Esophagus squamous epithelium (tissue), 5 donors: ENCODE measurements at places on chromosomes 16 and 17.

- no peaks in the 10 kb centered on the region for H3K27me3 ChIP-seq
- H3K4me1 ChIP-seq: peaks cover 14% of the 10 kb centered on the region
- no peaks in the 10 kb centered on the region for H3K36me3 ChIP-seq
- no peak overlapping the region for H3K27ac ChIP-seq
- H3K4me3 ChIP-seq: no peak overlapping the region
- DNase-seq: no peak
Observed at GRCh38 chr16:27561216-27561615, 11.3 kb downstream of the KATNIP start.

GRCh38 chr17:55570391-55570790 is 59.1 kb upstream of the SMIM36 start:
- no peaks in the 10 kb centered on the region for H3K36me3 ChIP-seq
- no peak for DNase-seq
- no peaks in the 10 kb centered on the region for H3K4me1 ChIP-seq
- no peaks in the 10 kb centered on the region for H3K27me3 ChIP-seq
- H3K4me3 ChIP-seq: no peak overlapping the region

GRCh38 chr17:55717898-55718735 is 4.5 kb downstream of the TMEM100 start:
- no peaks in the 10 kb centered on the region for H3K27me3 ChIP-seq
- no peak for DNase-seq
- no peaks in the 10 kb centered on the region for H3K36me3 ChIP-seq
- H3K4me3 ChIP-seq: no peak overlapping the region
- H3K4me1 ChIP-seq: peaks cover 18% of the 10 kb centered on the region

GRCh38 chr16:17773698-17774101 is 302.9 kb upstream of the XYLT1 start:
- no peak for DNase-seq
- H3K4me1 ChIP-seq: no peaks in the 10 kb centered on the region
- H3K27me3 ChIP-seq: no peaks in the 10 kb centered on the region

DNA sequence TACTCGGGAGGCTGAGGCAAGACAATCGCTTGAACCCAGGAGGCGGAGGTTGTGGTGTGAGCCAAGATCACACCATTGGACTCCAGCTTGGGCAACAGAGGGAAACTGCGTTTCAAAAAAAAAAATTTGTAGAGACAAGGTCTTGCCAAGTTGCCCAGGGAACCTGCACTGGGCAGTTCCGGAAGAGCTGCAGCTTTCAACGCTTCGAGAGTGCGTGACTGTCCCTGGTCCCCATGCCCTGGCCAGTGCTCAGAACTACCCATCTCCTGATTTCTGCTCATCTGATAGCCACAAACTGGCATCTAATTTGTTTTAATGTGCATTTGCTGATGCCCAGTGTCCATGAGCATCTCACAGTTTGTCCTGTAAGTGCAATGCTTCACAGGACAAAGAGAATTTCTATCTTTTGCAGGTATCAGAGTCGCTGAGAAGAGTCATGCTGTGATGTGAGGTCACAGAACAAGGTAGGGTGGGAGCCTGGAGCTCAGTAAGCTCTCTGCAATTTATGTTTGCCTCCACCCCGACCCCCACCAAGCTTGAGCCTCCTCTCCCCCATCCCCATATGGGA is 3.9 kb downstream of the ACTG1 start:
- H3K4me3 ChIP-seq: peak overlapping the region; percentile 96
- H3K36me3 ChIP-seq: peaks cover 41% of the 10 kb centered on the region
- peaks cover 43% of the 10 kb centered on the region for H3K4me1 ChIP-seq
- peak overlapping the region; percentile 99 for H3K27ac ChIP-seq
- DNase-seq: no peak

DNA sequence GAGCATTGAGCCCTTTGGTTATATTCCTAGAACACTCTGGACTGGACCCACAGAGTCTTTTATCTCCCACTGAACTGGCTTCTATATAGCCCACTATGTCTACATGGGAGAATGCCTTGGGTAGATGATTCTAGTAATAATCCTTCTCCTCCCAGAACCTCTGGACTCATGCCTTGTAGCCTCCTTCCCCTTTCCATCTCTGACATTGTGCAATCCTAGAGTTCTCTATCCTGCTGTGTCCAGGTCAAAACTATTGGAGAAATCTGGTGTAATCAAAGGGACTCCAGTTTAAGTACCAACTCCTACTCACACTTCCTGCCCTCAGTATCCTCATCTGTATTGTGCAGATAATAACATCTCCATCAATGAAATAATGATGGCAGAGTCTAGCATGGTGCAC is 9.1 kb downstream of the RCVRN start:
- no peaks in the 10 kb centered on the region for H3K4me1 ChIP-seq
- H3K27me3 ChIP-seq: no peaks in the 10 kb centered on the region
- DNase-seq: no peak
- no peak overlapping the region for H3K27ac ChIP-seq
- no peak overlapping the region for H3K4me3 ChIP-seq

- DNase-seq: no peak
- H3K27ac ChIP-seq: no peak overlapping the region
- H3K4me1 ChIP-seq: no peaks in the 10 kb centered on the region
- no peak overlapping the region for H3K4me3 ChIP-seq
Observed at GRCh38 chr17:76440751-76441362, 12.1 kb downstream of the UBE2O start.

DNA sequence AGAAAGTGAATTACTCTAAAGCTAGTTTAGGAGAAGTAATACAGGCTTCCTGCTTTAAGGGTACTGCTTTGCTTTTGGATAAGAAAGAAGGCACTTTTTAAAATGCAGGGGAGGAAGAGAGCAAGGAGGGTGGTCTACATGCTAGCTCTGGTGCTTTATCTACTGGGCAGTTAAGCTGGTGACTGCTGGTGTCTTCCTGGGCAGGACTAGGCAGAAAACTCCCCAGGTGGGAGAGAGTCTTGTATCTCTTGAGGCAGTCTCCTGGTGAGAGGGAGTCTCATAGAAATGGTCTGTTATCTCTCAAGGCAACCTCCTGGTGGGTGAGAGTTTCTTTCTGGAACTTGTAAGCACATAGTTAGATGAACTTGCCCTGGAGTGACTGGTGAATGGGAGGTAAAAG is 953.9 kb upstream of the GOT2 start:
- H3K27me3 ChIP-seq: no peaks in the 10 kb centered on the region
- no peak overlapping the region for H3K27ac ChIP-seq
- DNase-seq: no peak

GRCh38 chr16:10805334-10805733 is 13.3 kb downstream of the TVP23A start:
- H3K27ac ChIP-seq: no peak overlapping the region
- H3K4me3 ChIP-seq: no peak overlapping the region
- H3K27me3 ChIP-seq: no peaks in the 10 kb centered on the region

DNA sequence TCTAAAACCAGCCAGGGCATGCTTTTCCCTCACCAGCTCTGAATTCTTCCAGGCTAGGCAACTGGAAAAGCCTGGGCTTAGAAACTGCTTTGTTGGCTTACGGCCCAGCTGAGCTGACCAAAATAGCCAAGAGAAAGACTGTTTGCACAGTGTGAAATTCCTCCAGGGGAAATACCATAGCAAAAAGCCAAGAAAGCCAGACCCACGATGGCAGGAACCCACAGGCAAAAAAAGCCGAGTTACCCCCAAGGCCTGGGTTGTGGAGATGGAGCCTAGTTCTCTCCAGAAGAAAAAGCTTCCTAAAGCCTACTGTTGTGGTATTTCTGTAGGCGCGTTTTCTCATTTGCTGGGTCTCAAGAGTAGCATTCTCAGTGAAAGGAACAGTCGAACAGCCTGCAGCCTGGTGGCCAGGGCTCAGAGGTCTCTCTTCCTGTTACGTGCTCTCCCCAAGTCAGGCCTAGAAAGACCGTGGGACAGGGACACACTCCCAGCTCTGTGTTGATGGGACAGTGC is 9.2 kb downstream of the SP2 start:
- no peak overlapping the region for H3K4me3 ChIP-seq
- H3K27me3 ChIP-seq: no peaks in the 10 kb centered on the region
- peaks cover 16% of the 10 kb centered on the region for H3K4me1 ChIP-seq

GRCh38 chr16:57029161-57030160 is 40.1 kb downstream of the NLRC5 start:
- no peak for DNase-seq
- no peaks in the 10 kb centered on the region for H3K27me3 ChIP-seq

DNA sequence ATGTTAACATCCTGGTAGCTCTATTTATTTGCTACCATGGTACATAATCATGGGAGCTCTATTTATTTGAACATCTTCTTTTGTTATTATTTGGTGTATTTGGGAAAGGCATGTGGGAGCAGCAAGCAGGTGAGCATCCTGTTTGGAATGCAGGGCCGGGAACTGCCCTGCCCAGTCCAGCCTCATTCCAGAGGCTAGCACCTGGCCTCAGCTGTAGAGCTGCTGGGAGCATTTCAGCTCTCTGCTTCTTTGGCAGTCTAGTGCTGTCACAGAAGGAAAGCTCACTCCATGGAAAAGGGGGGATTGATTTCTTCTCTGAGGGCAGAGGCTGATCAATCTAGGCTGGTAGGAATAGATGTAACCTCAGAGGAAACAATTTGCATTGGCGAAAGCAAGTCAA is 112.5 kb downstream of the WWOX start:
- H3K36me3 ChIP-seq: no peaks in the 10 kb centered on the region
- peaks cover 15% of the 10 kb centered on the region for H3K4me1 ChIP-seq
- peak overlapping the region; percentile 61 for H3K27ac ChIP-seq
- H3K4me3 ChIP-seq: no peak overlapping the region

- H3K27ac ChIP-seq: no peak overlapping the region
- H3K4me1 ChIP-seq: no peaks in the 10 kb centered on the region
- H3K36me3 ChIP-seq: no peaks in the 10 kb centered on the region
- DNase-seq: no peak
- no peak overlapping the region for H3K4me3 ChIP-seq
Observed at GRCh38 chr17:34813290-34813689, 148.0 kb downstream of the CCT6B start.

GRCh38 chr17:78239489-78239931 is 8.1 kb downstream of the TMEM235 start:
- no peak overlapping the region for H3K4me3 ChIP-seq
- H3K27me3 ChIP-seq: no peaks in the 10 kb centered on the region
- no peak overlapping the region for H3K27ac ChIP-seq
- H3K36me3 ChIP-seq: no peaks in the 10 kb centered on the region
- H3K4me1 ChIP-seq: peaks cover 14% of the 10 kb centered on the region

- no peak for DNase-seq
- peaks cover 13% of the 10 kb centered on the region for H3K4me1 ChIP-seq
- peak overlapping the region; percentile 23 for H3K4me3 ChIP-seq
- H3K27ac ChIP-seq: no peak overlapping the region
Observed at GRCh38 chr17:1908699-1909309, 79.0 kb downstream of the RPA1 start.

GRCh38 chr16:11619327-11619851 is 32.7 kb upstream of the LITAF start:
- no peaks in the 10 kb centered on the region for H3K36me3 ChIP-seq
- peak overlapping the region; percentile 39 for H3K27ac ChIP-seq
- H3K4me3 ChIP-seq: no peak overlapping the region
- DNase-seq: no peak

GRCh38 chr17:49435671-49436029 is 21.0 kb upstream of the PHB1 start:
- no peak overlapping the region for H3K27ac ChIP-seq
- no peaks in the 10 kb centered on the region for H3K27me3 ChIP-seq
- no peaks in the 10 kb centered on the region for H3K36me3 ChIP-seq
- DNase-seq: no peak
- H3K4me3 ChIP-seq: no peak overlapping the region
- no peaks in the 10 kb centered on the region for H3K4me1 ChIP-seq

DNA sequence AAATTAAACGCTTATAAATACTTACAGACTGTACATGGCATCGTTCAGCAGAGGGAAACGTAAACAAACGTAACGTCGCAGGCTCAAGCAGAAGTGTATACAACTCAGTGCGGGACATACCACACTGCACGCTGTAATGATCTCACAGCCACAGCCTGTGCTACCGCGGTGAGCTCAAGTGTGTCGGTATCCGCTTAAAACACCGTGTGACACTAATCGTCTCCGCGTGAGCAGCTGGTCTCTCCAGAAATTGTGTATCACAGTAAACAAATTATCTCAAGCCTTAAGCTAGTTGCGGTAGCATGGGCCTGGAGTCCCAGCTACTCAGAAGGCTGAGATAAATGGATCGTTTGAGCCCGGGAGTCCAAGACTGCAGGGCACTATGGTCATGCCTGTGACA is 115.3 kb downstream of the ANKRD11 start:
- no peak overlapping the region for H3K27ac ChIP-seq
- no peak for DNase-seq
- no peak overlapping the region for H3K4me3 ChIP-seq
- peaks cover 90% of the 10 kb centered on the region for H3K4me1 ChIP-seq
- no peaks in the 10 kb centered on the region for H3K36me3 ChIP-seq

GRCh38 chr17:74404218-74404617 is 27.7 kb upstream of the GPRC5C start:
- no peak overlapping the region for H3K27ac ChIP-seq
- H3K27me3 ChIP-seq: no peaks in the 10 kb centered on the region
- H3K4me3 ChIP-seq: no peak overlapping the region
- no peak for DNase-seq
- H3K4me1 ChIP-seq: no peaks in the 10 kb centered on the region

DNA sequence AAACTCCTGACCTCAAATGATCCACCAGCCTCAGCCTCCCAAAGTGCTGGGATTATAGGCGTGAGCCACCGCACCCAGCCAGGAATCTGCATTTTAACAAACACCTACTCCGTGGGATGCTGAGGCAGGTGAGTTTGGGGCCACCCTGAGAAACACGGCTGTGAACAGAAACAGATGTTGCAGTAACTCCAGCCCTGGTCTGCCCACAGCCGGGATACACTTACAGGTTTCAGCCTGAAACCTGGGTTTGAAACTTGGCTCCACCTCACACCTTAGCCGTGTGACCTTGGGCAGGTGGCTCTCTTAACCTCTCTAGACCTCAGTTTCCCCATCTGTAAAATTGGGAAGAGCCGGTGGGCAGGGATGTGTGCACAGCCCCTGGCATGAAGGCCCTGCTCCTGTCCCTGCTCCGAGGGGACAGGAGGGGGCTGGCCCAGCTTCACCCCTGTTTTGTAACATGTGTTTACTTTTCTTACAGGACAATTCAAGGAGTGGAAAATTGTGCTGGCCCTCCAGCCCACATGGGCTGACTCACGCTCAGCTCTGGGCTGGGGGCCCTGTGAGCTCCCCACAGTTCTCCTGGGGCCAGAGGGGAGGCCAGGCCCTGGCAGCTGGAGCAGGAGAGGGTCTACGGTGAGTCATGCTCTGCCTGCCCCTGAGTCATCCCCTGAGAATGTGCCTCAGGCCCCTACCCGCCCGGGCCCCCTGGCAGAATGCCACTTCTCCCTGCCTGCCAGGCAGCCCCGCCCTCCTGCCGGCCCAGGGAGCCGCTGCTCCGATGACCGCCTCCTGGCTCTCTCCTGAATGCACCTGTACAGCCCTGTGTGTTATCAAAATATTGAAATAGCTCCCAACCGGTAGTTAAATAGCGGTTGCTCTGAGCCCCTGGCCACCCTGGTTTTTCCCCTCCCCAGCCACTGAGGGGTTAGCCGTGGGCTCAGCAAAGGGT is 7.7 kb upstream of the PPL start:
- H3K27me3 ChIP-seq: no peaks in the 10 kb centered on the region
- H3K4me3 ChIP-seq: peak overlapping the region; percentile 9
- no peaks in the 10 kb centered on the region for H3K36me3 ChIP-seq
- peaks cover 96% of the 10 kb centered on the region for H3K4me1 ChIP-seq
